Fibroblast of mammary gland (primary cell): ENCODE measurements at places on chromosomes 16 and 17.

- DNase-seq, result peak; percentile 64
These were observed 6.0 kb upstream of the GLIS2 start for GRCh38 chr16:4309833-4310266.

DNA sequence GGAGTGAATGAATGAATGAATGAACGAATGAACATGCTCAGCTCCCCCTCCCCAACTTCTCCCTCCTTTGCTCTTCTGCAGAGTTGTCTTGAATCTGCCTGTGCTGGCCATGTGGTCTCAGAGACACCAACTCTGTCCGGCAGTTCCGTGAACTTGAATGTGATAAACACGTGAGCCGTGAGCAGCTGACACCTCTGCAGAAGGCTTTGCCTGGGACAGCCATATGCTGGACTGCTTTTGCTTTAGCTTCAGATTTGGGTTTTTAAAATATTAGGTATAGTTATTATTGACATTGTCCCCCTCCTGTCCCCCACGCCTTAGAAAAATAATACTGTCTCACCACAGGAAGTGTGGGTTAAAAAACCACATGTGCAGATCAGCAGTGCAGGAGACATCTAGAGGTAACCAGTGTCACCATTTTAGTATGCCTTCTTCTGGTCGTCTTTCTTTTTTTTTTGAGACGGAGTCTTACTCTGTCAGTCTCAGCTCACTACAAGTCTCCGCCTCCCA is 83.8 kb downstream of the ABCC1 start:
- no peak for DNase-seq

- DNase-seq, result peak; percentile 89
These were observed 66.1 kb downstream of the SMG6 start for GRCh38 chr17:2237521-2237921.

DNA sequence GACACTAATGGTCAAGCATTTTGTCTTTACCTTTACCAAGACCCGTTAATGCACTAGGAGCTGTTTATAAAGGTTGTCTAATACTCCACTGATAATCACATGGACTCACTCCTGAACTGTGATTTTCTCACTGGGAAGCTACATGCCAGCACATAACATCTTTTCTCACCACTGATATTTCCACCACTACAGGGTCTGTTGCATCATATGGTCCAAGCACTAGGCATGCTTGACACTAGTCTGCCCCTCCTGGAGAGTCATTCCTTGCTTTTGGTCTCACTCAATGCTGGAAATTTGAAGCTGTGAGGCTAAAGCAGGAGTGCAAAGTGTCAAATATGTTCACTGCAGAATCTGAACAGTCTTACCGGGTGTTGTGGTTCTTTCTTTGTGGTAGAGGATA is 1576.8 kb downstream of the CDH8 start:
- no peak for DNase-seq

GRCh38 chr17:2906901-2907300 is 110.7 kb downstream of the RAP1GAP2 start:
- no peak for DNase-seq
